Posterior vena cava (tissue), 2 donors: ENCODE measurements at places on chromosomes 13 and 19.

- no peak for DNase-seq
These were observed 3.5 kb downstream of the MYO9B start for GRCh38 chr19:17078920-17079709.

- no peak for DNase-seq
These were observed 114.2 kb upstream of the CLDN10 start for GRCh38 chr13:95438297-95438696.

GRCh38 chr13:97423300-97424045, 10.5 kb upstream of the RAP2A start:
- no peak for DNase-seq

DNA sequence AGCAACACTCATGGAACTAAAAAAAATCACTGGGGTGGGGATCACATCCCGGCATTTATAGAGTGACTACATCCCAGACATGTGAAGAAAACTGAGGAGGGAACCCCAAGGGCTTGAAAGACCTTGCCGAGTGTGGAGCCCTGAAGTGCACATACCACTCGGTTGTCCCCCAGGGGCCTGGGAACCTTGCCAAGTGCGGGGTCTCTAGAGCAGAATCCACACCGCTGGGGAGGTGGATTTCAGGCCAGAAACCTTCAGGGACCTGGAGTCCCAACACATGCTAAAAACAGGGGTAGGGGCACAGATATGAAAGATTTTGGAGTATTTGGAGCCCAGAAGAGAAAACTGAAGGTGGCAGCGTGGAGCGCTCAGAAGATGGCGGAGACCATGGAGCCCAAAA, 35.2 kb downstream of the ERICH4 start:
- DNase-seq, result no peak

- peak; percentile 24 for DNase-seq
These were observed 183.7 kb downstream of the TEX29 start for GRCh38 chr13:111503905-111504695.

DNA sequence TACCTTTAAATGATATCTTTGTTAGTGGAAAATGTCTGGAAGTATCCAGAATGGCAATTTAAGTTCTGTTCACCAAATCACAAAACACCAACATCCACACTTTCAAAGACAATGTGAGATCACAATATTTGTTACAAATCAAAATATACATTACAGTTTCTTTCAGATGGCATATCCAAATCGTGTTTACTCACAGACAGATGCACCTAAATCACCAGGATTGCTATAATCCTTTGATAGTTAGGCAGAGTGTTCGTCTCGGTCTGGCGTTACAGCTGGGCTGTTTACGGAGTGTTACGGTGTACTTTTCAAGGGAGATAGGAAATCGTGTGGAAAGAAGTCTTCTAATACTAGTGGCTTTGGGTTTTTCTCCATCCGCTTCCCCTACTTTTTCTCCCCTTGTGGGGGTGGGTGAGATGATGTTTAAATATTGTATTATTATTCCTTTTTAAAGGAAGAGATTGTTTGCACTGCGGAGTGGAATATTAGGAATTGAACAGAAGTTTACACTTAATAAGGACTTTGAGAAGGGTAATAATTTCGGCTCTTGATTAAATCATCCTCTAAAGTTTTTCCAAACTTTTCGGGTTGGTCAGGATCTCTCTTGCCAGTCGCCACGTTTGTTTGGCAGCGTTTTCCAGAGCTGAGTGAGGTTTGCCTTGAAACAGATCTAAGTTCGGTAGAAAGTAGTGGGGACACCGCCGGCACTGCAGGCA, 1.8 kb downstream of the MAB21L1 start:
- no peak for DNase-seq

- DNase-seq, result no peak
These were observed 92.2 kb downstream of the DCLK1 start for GRCh38 chr13:36038785-36039555.

DNA sequence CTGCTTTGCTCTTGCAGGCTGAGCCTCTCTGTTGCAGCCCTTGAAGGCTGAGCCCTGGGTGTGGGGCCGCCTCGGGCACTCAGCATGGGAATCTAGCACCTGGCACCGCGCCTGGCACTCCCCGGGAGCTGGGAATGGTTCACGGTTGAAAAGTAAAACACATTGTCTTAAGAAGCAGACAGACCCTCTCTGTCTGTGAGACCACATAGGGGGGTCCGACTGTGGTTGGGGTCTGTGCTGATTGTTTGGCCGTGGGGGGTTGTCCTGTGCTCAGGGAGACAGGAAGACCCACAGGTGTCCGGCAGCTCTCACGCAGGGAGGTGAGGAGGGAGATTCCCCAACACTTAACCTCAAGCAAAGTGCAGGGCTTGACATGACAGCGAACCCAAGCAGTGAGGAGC, 64.8 kb downstream of the SOX1 start:
- DNase-seq, result no peak

GRCh38 chr13:20715330-20715712, 11.8 kb downstream of the IL17D start:
- no peak for DNase-seq

DNA sequence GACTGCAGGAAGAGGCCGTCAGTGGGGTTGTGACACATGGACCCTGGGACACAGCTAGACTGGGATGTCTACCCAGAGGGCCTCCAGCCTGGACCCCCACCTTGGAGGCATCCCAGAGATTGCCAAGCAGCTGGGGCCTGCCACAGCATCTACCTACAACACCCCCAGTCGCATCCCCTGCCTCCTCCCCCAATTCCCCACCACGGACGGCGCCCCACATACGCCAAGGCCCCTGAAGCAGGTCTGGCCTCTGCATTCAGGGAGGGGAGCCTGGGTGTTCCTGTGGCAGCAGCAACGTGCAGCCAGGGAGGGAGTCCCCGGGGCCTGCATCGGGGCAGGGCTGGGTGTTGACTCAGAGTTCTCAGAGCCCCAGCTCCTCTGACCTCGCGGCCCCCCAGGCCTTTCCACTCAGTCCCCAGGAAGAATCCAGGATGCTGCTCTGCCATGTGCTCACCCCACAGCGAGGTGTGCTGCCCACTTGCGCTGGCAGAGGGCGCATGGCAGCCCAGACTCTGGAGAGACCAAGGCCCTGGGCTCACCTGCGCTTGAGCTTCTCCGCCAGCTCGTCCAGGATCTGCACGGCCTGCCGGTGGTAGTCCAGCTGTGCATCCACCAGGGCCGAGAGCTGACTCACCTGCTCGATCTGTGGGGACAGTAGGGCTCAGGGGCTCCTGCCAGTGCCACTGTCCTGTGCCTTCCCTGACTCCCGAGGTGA, 19.6 kb downstream of the MPND start:
- DNase-seq, result no peak

DNA sequence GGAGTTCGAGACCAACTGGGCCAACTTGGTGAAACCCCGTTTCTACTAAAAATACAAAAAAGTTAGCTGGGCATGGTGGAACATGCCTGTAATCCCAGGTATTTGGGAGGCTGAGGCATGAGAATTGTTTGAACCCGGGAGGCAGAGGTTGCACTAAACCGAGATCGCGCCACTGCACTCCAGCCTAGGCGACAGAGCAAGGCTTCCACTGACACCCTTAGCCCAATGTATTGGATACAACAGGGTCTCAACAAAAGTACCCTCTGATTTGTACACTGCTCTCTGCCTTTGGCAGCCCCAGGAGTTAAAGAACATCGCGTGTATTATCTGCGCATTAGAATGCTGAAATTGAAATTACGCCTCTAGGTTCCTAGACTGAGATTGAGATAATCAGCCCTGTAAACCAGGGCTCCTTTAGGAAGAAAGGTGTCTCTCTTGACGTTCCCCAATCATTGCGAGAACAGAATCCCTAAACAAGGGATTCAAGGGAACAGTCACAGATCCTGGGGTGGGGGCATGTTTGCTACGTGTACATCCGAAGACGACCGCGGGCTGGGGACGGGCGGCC, 21.9 kb downstream of the IPO5 start:
- DNase-seq, result no peak

DNA sequence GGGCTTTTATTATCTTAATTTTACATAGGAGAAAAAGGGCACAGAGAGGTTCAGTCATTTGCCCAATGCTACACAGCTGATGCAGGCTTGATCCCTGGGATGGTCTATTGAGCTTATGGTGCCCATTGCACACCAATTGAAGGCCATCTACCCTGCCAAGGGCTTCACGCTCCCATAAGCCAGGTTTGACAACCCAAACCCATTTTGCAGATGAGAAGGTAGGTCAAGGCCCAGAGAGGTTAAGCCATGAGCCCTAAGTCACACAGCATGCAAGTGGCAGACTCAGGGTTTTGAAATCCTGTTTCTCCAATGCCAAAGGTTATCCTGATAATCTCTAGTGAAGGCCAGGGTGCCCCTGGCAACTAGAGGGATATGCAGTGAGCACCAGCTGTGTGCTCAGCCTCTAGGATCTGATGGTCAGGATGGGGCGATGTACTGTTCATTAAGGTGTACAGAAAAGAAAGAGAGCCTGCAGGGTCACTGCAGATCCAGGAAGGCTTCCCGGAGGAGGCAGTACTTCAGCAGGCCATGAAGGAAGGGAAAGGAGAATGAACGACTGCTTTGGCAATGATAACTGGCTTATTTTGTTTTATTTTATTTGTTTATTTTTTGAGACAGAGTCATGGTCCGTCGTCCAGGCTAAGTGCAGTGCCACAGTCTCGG, 8.1 kb downstream of the CREB3L3 start:
- DNase-seq, result no peak

DNA sequence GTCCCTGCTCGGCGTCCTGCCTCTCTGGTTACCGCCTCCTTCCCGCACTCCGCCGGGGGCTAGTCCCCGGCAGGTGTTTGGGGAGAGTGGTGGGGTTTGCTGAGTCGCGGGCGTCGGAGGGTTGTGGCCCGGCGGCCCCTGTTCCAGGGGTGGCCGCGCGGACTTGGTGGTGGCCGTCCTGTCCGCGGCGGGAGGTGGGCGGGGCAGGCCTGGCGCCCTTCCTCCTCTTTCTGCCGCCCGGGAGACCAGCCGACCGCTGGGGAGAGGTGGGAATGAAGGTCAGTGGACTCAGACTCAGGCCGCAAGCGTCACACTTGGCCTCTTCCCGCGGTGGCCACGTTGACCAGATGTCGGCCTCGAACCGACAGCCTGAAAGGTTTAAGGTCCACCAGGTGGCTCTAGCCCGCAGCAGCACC, 61.8 kb downstream of the ZNF723 start:
- DNase-seq, result no peak

GRCh38 chr19:35090506-35091214, 25.0 kb upstream of the FXYD3 start:
- no peak for DNase-seq

GRCh38 chr19:18478545-18479311, 40.8 kb upstream of the ISYNA1 start:
- peak; percentile 95 for DNase-seq

DNA sequence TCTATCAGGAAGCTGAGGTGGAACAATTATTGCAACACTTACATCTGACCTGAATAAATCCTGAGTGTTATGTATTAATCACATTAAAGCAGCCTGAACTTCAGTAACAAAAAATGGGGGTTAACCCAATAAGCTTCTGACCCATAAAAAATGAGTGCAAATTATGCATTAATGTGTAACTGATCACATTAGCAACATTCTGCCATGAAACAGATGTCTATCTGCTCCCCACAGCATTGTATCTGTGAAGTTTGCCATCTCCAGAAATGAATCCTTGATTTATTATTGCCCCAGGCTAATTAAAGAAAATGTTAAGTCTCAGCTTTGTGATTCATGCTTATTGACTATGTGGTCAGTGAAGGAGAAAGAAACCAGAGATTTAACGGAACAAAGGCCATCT, 304.9 kb downstream of the PCDH20 start:
- DNase-seq, result no peak

- no peak for DNase-seq
These were observed 622.4 kb downstream of the DCT start for GRCh38 chr13:93857126-93857525.

DNA sequence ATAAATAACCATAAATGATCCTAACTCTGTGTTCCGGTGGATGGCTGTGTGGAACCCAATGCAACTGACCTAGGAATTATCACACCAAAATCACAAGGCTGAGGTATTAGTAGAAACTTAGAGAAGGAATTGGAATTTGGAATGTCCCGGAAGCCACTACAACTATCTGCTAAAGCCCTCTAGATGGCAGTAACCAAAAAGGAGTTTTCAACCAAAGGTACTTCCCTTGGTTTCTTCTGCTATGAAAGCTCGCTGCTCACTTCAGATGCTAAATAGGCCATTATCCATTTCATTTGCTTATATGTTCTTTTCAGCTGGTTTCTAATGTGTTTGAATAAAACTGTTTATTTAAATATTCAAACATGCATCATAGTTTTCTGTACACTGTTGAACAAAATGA, 1589.1 kb upstream of the SPRY2 start:
- no peak for DNase-seq

DNA sequence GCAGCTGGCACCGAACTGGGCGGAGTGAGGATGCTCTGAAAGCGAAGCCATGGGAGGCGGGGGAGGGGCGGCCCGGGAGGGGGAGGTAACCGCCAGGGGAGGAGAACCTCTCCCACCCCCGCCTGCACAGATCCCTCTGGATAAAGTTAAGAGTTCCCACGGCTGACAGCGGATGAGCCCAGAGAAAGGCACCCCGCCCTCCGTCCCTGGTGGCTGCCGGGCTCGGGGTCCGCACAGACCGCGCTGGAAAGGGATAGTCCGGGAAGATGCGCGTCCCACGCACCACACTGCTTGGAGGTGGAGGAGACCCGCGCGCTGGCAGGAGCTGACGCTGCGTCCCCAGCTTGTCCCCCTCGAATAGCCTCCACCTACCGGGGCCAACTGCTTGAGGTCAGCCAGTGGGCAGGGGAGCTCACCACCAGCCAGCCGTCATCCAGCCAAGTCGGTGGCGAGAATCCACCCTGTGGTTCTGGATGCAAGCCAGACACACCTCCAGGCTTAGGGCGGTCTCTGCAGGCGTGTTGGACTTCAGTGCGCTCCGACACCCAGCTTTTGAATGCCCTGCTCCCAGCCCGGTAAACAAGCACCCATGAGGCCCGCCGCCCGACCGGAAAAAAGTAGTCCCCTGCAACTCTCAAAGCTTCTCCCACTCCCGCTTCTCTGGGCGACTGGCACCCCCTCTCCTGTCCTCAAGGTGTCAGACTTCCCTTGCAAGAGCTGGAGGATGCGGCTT, at the start of gene TRPC4:
TRPC4 (minus strand) TSS at position 17 of the 733 bp plus-strand sequence. CDS start 86,439 bp downstream, outside the sequence.
- peak; percentile 79 for DNase-seq

- DNase-seq, result no peak
These were observed 287.4 kb upstream of the NBEA start for GRCh38 chr13:34654647-34655046.
